ENCODE measurements at places on chromosomes 3 and 15.

GRCh38 chr3:142997330-142997729 lies 4.0 kb upstream of the U2SURP start:
- no peak for DNase-seq

- DNase-seq = no peak
Measured at GRCh38 chr3:139634111-139634635, 43.6 kb downstream of the NMNAT3 start.

DNA sequence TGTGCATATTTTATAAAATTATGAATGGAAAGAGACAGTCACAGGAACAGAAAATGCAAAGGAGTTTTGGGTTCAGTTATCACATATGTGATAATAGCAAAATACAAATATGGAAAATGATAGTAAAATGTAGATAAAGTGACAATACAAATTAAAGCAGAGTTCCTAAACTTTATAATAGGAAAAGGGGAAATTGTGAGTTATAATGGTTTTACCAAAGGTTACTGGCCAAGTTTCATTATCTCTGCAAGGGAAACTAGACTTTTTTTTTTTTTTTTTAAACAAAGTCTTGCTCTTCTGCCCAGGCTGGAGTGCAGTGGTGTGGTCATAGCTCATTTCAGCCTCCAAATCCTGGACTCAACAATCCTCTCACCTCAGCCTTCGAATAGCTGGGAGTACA lies 228.7 kb upstream of the CGNL1 start:
- DNase-seq = no peak

DNA sequence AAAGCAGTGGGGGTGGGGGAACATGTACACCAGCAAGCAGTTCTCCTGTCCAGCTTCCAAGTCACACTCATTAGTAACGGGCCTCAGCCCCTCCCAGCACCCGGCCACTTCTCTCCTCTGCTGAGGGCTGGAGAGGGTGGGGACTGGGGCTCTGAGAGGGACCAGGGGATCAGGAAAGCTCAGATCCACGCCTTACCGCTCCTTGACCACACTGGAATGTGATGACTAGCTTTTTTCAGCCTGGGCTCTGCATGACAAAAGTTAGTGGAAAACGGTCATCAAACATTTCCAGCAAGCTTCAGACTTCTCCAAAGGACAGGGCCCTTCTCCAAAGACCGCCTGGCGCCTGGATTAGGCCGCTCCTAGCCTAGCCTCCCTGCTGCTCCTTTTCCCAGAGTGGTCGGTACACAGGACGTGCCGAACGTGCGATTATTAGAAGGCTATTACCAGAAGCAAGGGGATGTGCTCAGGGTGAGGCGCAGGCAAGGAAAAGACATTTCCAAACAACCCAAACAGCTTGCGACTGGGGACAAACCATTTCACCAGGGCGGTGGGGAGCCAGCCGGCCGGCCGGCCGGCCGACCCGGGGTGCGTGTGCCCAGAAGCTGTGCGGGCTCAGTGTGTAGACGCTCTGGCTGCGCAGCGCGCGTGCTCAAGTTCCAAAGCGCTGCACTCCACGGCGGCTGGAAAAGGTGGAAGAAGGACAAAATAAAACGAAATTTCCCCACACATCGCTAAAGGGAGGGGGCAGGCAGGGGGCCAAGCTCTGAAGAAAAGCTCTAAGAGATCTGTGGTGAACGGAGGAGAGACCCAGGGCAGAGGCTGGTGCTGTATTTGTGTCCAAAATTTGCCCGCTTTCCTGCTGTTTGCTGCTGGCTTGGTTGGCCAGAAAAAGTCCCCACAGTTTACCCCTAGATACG lies 51.0 kb upstream of the SSR3 start:
- DNase-seq = no peak

GRCh38 chr3:126985132-126985985 lies 2.4 kb downstream of the PLXNA1 start:
- DNase-seq = no peak

DNA sequence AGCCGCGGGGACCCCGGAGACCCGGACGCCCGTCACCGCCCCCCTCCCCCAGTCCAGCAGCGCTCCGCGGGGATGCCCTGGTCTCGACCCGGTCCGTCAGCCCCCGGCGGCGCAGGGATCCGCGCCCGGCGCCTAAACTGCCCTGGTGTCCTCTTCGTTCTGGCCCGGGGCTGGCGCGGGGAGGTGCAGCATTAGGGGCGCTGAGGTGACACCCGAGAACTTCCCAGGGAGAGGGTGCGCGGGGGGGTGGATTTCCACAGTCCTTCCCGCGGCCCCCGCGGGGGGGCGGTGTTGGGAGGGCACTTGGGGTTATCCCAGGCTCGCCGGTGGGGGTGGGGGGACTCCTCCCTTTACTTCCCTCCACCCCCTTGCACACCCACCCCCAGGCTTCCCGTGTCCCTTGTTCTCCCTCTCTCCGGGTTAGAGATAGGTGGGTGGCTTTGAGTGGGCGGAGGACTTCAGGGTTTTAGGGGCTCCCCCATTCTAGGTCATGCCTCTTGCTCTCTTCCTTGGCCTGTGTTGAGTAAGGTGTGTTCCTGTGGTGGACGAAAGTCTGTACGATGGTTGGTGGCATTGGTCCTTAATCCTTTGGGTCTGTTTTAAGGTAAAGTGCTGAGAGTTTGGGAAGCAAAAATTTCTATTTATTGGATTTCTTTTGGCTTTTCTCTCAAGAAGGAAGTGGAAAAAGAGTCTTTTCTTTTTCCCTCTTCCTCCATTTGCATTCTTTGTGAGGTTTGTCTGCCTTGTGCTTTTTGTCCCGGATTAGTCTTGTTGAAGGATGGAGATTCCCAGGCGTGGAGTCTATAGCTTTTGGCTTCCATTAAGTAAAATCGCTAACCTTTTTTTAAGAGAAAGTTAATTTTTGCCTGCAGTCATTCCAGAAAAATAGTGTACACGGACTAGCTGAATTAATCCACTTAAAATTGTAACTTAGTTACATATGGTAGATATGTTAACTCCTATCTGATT lies 811 bp downstream of the SKIL start:
- peak; percentile 84 for DNase-seq

- DNase-seq = no peak
Measured at GRCh38 chr3:82055792-82056191, 294.3 kb upstream of the GBE1 start.
